ENCODE measurements at places on chromosomes 7 and 10.
A peak's percentile ranks its signal among the peaks of the same experiment; 100 is the strongest.

DNA sequence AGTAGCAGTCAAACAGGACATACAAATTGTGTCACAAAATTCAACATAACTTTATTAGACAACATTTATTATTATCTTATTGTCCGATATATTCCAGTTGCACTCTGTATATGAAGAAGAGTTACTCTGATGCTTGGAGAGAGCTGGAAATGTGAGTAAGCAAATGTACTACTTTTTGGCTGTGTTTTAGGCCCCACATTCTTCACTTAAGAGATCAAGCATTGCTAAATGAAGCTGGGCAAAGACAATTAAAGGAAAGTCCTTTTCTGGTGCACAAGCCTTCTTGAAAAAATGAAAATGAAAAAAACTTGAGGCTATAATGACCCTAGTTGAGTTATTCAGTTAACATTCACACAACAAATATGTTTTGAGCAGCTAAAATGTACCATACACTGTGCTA, 26.1 kb downstream of the MYPN start:
- peaks cover 16% of the 10 kb centered on the region for H3K27me3 ChIP-seq
- no peak for DNase-seq
- H3K4me3 ChIP-seq: no peak overlapping the region
- no peak overlapping the region for H3K27ac ChIP-seq

- H3K4me1 ChIP-seq: no peaks in the 10 kb centered on the region
- H3K27ac ChIP-seq: no peak overlapping the region
- no peaks in the 10 kb centered on the region for H3K36me3 ChIP-seq
- H3K4me3 ChIP-seq: no peak overlapping the region
- H3K27me3 ChIP-seq: peaks cover 1% of the 10 kb centered on the region
Measured at GRCh38 chr7:103686064-103686463, 240.1 kb upstream of the SLC26A5 start.

DNA sequence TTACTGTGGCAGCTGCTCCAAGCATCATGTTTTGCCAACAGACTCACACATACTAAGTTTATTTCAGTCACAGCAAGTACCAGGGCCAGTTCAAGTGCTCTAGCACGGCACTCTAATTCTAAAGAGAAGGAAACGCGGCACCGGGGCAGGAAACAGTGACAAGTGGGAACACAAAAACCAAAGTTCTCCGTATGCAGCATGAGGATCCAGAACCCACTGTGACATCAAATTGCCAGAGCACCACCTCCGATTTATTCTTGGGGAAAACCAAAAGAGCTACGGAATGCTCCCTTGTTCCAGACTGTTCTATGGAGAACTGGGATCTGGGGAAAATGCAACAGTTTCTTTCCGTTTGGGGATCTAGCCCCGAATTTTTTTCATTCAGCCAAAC, 448 bp upstream of the PTER start:
- H3K27me3 ChIP-seq: peaks cover 2% of the 10 kb centered on the region
- H3K4me3 ChIP-seq: peak overlapping the region; percentile 83
- peak; percentile 30 for DNase-seq
- H3K36me3 ChIP-seq: peaks cover 25% of the 10 kb centered on the region
- peaks cover 44% of the 10 kb centered on the region for H3K4me1 ChIP-seq

- no peak overlapping the region for H3K27ac ChIP-seq
- peaks cover 5% of the 10 kb centered on the region for H3K27me3 ChIP-seq
- no peaks in the 10 kb centered on the region for H3K36me3 ChIP-seq
- H3K4me3 ChIP-seq: no peak overlapping the region
- H3K4me1 ChIP-seq: no peaks in the 10 kb centered on the region
Measured at GRCh38 chr10:24737001-24737400, 13.3 kb upstream of the ARHGAP21 start.

DNA sequence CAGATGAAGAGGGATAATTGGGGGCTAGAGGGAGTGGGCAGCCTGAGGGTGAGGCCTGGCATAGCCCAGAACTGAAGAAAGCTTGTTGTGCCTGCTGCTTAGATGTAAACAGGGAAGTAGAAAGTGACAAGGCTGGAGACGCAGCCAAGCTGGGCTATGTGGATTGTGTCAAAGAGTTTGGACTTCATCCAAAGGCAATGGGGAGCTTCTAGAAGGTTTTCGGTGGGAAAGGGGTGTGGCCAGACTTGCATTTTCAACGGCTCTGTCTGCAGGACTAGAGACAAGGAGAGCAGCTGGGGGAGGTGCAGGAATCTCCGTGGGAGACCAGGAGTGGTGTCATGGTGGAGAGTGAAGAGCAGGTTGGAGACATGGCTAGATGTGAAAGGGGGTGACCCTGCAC, 48.8 kb downstream of the GOLGA7B start:
- no peak overlapping the region for H3K4me3 ChIP-seq
- H3K27me3 ChIP-seq: peaks cover 6% of the 10 kb centered on the region
- H3K36me3 ChIP-seq: no peaks in the 10 kb centered on the region
- H3K27ac ChIP-seq: no peak overlapping the region
- no peak for DNase-seq
- no peaks in the 10 kb centered on the region for H3K4me1 ChIP-seq

- peaks cover 22% of the 10 kb centered on the region for H3K4me1 ChIP-seq
- peak within 1 kb of the TSS; percentile 72 for H3K4me3 ChIP-seq
- no peak within 1 kb of the TSS for H3K27ac ChIP-seq
Measured at GRCh38 chr10:103493362-103493915, at the start of gene NEURL1. TSS of gene NEURL1 (plus strand) at chr10:103493705. CDS start at chr10:103494388, 683 bp downstream.

DNA sequence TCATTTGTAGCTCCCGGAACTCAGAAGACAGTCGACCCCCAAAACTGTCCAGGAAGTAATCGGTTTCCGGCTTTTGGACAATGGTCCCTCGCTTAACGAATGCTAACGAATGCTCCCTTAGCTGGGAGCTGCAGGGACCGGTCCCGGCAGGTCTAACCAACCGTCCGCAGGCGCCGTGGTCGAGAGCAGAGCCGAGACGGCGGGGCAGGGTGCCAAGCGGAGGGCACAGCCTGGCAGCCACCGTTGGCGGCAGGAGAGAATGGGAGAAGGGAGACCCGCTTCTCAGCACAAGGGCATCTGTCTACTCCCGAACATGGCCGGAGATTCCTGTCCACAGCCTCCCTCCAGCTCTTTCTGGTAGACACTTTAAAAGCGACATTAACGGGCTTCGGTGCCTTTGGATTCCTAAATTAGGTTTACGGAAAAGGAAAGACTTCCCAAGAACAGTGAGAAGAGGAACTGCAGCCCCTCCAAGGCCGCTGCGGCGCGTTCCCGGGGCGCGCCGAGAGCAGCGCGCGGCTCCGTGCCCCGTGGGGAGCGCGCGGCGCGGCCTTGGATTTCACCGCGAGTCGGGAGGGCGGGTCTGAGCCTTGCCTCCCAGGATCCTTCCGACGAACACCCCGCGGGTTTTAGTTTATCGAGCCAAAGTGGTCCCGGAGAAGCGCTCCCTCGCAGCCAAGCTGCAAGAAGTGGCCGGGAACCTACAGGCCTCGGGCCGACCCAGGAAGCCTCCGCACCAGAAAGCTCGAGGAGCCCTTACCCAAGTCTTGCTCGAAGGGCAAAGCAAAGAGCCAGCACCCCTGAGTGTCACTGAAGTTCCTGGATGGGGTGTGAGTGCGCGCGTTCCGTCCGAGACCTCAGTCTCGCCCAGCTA, 3.6 kb upstream of the TBX20 start:
- H3K4me1 ChIP-seq: peaks cover 13% of the 10 kb centered on the region
- H3K36me3 ChIP-seq: peaks cover 22% of the 10 kb centered on the region
- DNase-seq: no peak
- no peak overlapping the region for H3K4me3 ChIP-seq
- peaks cover 88% of the 10 kb centered on the region for H3K27me3 ChIP-seq

DNA sequence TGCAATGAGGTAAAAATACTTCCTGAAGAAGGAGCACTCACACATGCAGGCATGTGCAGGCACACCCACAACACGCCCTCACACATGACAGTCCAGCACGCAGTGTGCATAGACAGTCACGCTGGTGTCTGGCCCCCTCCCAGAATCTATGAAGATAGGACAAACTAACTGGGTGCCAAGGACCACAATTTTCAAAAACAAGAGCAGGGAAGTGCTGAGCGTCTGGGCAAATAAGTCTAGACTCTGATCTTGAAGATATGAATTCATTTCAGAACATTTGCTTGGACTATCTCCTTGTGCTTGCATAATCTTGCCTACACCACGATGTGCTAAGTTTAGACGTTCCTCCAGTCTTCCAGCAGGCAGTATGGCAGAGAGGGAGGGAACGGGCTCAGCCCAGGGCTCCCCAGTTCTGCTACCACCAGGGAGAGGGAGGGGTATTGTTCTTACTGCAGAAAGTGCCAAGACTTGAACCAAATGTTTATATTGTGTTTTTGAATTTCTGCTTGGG, 276.5 kb upstream of the KLF6 start:
- peaks cover 35% of the 10 kb centered on the region for H3K4me1 ChIP-seq
- H3K27ac ChIP-seq: no peak overlapping the region
- no peaks in the 10 kb centered on the region for H3K36me3 ChIP-seq

DNA sequence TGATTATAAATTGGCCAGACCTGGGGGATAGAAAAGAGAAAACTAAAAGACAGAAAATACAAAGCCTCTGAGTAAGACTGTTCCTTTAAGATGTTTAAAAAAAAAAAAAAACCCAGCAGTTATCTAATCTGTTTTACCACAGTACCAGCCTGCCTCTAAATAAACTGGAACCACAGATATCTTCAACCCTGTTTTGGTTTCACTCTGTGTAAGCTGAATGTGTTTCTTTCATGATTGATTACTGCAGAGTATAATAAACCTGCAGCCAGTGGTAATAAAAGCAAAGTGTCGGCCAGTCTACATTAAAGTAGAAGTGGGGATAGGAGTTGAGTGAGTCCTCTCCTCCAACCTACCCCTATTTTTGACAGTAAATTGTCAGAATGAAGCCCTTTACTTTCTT, 40.6 kb downstream of the MGAM2 start:
- no peak for DNase-seq
- no peak overlapping the region for H3K4me3 ChIP-seq
- no peak overlapping the region for H3K27ac ChIP-seq
- H3K4me1 ChIP-seq: peaks cover 2% of the 10 kb centered on the region
- peaks cover 3% of the 10 kb centered on the region for H3K27me3 ChIP-seq
- no peaks in the 10 kb centered on the region for H3K36me3 ChIP-seq

GRCh38 chr7:113904521-113904920, 14.3 kb downstream of the PPP1R3A start:
- no peak for DNase-seq
- no peaks in the 10 kb centered on the region for H3K27me3 ChIP-seq
- no peaks in the 10 kb centered on the region for H3K4me1 ChIP-seq
- H3K36me3 ChIP-seq: no peaks in the 10 kb centered on the region
- no peak overlapping the region for H3K27ac ChIP-seq
- no peak overlapping the region for H3K4me3 ChIP-seq

- no peaks in the 10 kb centered on the region for H3K36me3 ChIP-seq
- no peak overlapping the region for H3K27ac ChIP-seq
- no peak for DNase-seq
- H3K4me1 ChIP-seq: peaks cover 30% of the 10 kb centered on the region
- H3K27me3 ChIP-seq: peaks cover 9% of the 10 kb centered on the region
- H3K4me3 ChIP-seq: no peak overlapping the region
Measured at GRCh38 chr7:73831584-73831833, 713 bp downstream of the CLDN4 start.

GRCh38 chr7:116686812-116687419, 14.9 kb downstream of the MET start:
- no peak for DNase-seq
- H3K36me3 ChIP-seq: peaks cover 3% of the 10 kb centered on the region
- no peak overlapping the region for H3K27ac ChIP-seq
- H3K4me3 ChIP-seq: no peak overlapping the region

GRCh38 chr10:132514821-132515520, 22.6 kb upstream of the INPP5A start:
- no peak overlapping the region for H3K4me3 ChIP-seq
- H3K27me3 ChIP-seq: no peaks in the 10 kb centered on the region
- H3K4me1 ChIP-seq: no peaks in the 10 kb centered on the region
- DNase-seq: no peak
- no peaks in the 10 kb centered on the region for H3K36me3 ChIP-seq

- H3K4me3 ChIP-seq: no peak overlapping the region
- H3K36me3 ChIP-seq: no peaks in the 10 kb centered on the region
- no peaks in the 10 kb centered on the region for H3K27me3 ChIP-seq
- H3K4me1 ChIP-seq: no peaks in the 10 kb centered on the region
- H3K27ac ChIP-seq: no peak overlapping the region
- DNase-seq: no peak
Measured at GRCh38 chr7:109503421-109503820, 933.7 kb downstream of the DNAJB9 start.

- DNase-seq: no peak
- H3K4me1 ChIP-seq: no peaks in the 10 kb centered on the region
- H3K27me3 ChIP-seq: no peaks in the 10 kb centered on the region
- H3K4me3 ChIP-seq: no peak overlapping the region
Measured at GRCh38 chr7:70053421-70053820, 455.1 kb downstream of the AUTS2 start.

- H3K36me3 ChIP-seq: no peaks in the 10 kb centered on the region
- no peak for DNase-seq
- H3K27me3 ChIP-seq: no peaks in the 10 kb centered on the region
- no peak overlapping the region for H3K27ac ChIP-seq
- H3K4me1 ChIP-seq: no peaks in the 10 kb centered on the region
Measured at GRCh38 chr10:1788401-1788800, 51.1 kb upstream of the ADARB2 start.

DNA sequence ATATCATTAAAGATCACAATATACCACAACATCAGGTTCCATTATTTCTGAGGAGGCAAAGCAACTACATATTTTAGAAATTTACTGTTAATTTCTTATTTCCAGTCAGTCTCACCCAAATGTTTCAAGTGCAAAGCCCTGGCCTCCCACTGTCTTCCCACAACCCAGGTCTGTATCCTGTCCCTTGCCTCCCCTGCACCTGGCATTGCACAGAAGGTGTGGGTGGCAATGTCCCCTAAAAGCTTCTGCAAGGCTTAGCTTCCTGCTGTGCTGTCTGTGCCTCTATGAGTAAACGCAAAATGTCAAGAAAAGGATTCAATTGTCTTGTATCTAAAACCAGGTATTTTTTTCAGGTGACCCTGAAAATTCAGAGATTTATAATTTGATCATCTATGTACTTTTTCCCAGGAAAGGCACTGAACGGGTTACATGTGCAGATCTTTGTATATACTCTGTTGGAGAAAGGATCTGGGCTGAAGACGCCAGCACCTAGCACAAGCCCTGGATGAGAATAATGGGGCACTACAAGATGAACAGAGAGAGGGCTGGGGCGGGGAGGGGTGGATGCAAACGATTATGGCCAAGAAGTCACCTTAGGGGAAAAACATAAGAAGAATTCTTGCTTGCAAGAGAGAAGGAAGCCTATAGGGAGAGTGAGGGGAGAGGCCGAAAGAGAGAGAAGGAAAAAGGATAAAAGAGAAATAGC, 3.1 kb upstream of the ANTXRL start:
- no peak for DNase-seq
- H3K27ac ChIP-seq: peak overlapping the region; percentile 91
- H3K4me3 ChIP-seq: peak overlapping the region; percentile 97
- peaks cover 28% of the 10 kb centered on the region for H3K4me1 ChIP-seq
